Activated T-cell treated with anti-CD3 and anti-CD28 coated beads for 1 hour (primary cell): ENCODE measurements at places on chromosomes 4 and X.

GRCh38 chrX:69197690-69198089, 32.4 kb upstream of the PJA1 start:
- DNase-seq, result no peak

DNA sequence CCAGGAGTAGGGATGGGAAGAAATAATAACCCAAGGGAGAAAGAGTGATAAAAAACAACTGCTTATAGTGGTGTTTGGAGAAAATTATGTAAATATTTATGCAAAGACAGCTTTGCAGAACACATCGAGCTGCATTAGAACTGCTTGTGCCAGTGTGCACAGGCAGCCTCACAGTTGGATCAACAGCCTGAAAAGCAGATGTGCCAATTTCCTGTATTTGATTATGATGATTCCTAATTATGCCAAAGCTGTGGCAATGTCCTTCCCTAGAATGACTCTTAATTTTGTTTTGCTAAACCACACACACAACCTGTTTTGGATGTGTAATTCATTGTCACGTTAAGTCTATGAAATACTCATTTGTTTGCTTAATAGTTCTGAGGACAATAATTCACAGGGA, 30.6 kb upstream of the ANTXR2 start:
- no peak for DNase-seq

GRCh38 chr4:1393866-1394265, 12.4 kb downstream of the NKX1-1 start:
- DNase-seq, result no peak

DNA sequence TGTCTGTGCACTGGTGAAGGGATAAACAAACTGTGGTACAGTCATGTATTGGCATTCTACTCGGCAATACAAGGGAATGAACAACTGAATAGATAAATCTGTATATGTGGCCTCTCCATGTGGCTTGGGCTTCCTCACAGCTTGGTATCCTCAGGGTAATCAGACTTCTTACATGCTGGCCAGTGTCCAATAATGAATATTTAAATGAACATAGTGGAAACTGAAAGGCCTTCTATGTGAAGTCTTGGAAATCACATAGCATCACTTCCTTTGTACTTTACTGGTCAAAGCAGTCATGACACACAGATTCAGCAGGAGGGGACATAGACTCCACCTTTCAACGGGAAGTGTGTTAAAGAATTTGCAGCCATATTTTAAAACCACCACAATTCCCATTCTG, 33.4 kb upstream of the GPR101 start:
- no peak for DNase-seq

DNA sequence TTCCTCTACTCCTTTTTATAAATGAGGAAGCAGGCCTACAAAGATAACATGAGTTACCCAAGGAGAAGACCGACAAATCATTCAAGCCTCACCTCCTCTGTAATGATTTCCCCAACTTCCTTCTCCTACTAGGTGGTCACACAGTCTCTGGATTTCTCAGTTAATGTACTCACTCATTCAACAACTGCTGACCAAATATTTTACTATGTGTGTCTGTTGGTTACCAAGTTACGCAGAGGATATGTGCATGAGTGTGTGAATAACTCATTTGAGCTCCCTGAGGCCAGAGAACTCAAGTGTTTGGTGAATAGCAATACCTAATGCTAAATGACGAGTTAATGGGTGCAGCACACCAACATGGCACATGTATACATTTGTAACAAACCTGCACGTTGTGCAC, 10.4 kb downstream of the CASK start:
- no peak for DNase-seq

- no peak for DNase-seq
Measured at GRCh38 chr4:140237616-140238350, 83.8 kb upstream of the MAML3 start.

- no peak for DNase-seq
Measured at GRCh38 chr4:153523164-153523796, 57.1 kb downstream of the TMEM131L start.

DNA sequence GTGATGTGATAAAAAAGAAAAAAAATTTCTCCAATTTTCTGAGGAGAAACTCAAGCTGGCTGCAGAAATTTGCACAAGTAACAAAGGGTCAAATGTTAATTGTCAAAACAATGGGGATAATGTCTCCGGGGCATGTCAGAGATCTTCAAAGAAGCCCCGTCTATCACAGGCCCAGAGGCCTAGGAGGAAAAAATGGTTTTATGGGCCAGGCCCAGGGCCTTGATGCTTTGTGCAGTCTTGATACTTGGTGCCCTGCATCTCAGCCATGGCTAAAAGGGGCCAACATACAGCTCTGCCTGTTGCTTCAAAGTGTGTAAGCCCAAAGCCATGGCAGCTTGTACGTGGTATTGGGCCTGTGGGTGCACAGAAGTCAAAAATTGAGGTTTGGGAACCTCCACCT, 961.0 kb downstream of the FAM133A start:
- no peak for DNase-seq
